ENCODE measurements at places on chromosomes 12 and 14.

GRCh38 chr14:89485264-89485663 is 68.2 kb upstream of the FOXN3 start:
- DNase-seq, result no peak

DNA sequence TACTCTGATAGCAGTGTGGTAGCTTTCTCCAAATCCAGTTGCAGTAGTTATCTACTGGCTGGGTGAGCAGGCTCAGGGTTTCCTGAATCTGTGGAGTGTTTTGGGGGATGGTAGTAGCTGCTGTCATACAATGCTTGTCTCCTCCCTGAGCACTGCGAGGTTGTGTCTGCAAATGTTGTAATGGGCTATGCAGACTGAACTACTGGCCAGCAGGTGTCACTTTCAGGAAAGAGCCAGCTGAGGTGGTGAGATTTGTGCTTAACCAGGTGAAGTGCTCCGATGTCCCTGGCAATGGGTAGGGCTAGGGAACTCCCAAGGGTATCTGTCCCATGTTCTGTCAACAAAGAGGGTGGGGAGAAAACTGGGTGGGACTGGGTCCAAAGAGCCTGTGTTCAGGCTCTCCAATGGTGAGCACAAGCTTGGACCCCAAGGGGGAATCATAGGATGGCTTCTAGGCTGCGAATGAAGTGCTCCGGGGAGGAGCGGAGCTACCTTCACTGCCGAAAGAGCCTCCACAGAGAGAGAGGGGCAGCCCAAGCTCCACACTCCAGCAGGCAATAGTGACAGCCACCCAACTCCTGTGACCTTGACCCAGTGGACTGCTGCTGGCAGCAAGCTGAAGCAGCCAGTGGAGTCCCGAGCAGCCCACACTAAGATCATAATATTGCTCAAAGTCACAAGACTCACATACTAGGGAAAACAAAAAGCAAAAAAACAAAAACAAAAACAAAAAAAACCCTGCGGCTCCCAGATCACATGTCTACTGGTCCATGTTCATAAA is 1324.0 kb upstream of the USP15 start:
- no peak for DNase-seq

DNA sequence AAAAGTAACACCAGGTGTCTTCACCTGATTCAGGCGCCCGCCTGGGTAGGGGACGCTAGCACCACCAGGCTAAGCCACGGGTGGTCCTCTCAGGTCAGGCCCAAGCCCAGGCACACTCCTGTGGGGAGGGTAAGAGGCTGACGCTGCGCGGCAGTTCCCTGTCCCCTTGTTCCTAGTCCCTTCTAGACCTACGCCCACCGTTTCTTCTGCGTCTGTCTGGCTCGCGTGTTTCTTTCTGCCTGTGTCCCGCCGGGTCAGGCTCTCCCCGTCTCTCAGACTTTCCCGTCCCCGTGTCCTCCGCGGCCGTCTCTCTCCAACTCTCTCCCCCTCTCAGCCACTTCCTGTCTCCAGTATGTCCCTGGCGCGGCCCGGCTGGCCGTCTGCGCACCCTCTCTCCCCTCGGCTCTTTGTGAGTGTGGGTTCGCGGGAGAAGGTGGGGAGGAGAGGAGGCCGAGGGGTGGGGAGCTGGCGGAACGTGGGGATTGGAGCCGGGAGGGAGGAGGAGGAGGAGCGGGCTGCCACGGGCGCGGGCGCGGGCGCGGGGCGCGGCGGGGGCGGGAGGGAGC is 3.1 kb upstream of the TNS2 start:
- DNase-seq, result peak; percentile 74

DNA sequence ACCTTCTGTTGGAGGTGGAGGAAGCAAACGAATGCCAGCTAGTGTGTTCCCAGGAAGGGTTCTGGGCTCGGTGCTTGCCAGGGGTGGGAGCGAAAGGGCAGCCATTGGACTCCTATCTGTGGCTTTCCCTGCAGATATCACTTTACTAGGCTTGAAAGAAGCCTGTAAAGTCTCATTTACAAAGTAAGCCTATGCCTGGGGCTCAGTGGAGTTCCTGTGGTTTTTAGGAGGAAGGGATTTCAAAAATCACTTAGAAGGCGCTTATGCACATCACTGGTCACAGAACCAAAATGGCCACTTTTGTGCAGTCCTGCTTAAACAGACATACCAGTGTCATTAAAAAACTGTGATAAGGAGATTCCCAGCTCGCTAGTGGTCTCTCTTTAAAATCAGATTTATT is 22.7 kb downstream of the CLMN start:
- DNase-seq, result no peak

DNA sequence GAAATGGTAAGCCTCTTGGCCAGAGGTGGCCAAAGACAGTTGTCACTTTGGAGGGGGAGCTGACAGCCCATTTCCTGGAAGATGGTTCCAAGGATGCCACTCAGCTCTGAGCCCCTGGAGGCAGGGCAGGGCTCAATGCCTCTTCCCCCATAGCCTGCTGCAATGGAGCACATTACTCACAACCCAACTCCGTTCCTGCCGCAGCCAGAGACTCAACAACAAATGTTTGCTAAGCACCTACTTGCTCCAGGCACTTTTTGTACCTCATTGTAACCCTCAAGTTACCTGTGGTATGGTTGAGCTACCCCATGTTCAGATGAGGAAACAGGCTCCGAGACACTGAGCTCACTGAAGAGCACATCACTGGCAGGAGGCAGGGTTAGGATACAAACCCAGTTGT is 19.5 kb downstream of the IRF2BPL start:
- no peak for DNase-seq

- no peak for DNase-seq
These were observed 1.5 kb downstream of the COPS7A start for GRCh38 chr12:6725350-6725749.

- DNase-seq, result peak; percentile 93
These were observed at the start of gene LRRC23 for GRCh38 chr12:6904280-6905276. LRRC23 (plus strand) TSS chr12:6904822; CDS start chr12:6905634, 812 bp downstream.

DNA sequence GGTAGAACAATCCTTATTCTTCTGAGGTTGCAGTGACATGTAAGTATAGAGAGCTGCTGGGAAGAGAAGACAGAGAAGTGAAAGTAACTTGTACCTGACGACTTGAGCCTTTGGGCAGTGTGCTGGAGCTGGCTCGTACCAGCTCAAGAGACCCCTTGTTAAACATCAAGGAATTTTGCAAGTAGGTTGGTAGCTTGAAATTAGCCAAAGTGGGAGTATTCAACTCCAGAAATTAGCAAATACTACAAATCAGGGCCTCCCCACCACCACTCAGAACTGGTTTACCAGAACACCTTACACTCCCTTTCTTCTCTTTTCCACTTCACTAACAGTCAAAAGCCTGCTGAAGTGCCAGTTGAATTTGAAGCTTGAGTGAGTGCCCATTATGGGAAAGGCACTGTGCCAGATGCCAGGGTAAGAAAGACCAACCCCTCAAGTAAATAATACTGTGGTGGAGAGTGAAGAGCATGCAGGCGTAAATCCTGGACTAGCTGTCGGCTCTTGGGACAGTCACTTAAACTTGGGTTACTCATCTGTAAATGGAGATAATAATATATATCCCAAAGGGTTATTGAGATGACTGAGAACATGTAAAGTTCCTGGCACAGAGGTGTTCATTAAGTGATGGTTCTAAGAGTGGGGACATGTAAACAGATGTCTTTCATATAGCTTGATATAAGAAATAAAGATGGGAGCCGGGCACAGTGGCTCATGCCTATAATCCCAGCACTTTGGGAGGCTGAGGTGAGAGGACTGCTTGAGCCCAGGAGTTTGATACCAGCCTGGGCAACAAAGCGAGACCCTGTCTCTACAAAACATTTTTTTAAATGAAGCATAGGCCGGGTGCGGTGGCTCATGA is 27.0 kb upstream of the EID3 start:
- DNase-seq, result no peak

- no peak for DNase-seq
These were observed 8.6 kb upstream of the HOXC11 start for GRCh38 chr12:53964315-53964713.

- peak; percentile 10 for DNase-seq
These were observed 83.9 kb downstream of the PIK3C2G start for GRCh38 chr12:18345021-18345735.

DNA sequence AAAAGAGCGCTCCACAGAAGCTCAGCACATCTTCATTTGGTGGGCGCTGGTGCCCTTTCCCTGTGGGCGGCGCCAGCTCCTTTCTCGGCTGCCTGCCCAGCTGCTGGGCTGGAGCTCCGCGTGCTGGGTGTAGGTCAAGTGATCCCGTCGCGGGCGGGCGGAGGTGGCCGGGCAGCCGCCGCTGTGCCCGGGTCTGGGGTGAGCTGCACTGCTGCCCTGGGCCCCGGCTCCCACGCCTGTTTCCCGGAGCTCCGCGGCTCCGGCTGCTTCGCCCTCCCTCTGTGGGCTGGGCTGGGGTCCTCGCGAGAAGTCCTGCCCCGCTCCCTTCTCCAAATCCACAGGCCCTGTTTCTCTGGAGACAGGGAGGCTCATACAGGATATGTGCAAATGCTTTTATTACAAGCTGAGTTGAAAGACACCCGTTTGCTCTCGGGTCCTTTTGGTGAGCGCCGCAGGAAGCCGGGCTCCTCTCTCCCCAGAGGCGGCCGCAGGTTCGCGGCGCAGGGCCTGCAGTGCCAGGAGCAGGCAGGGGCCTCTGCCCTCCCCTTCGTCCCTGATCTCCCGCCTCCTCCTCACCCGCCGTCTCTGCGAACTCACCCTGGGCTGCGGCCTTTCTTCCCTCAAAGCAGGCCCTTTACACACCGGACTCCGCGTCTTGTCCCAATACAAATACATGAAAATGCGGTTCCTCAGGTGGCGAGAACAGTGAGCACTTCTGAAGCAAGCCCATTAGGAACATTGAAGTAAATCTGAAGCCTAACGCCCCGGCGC is 67.8 kb upstream of the CAPRIN2 start:
- DNase-seq, result peak; percentile 48

DNA sequence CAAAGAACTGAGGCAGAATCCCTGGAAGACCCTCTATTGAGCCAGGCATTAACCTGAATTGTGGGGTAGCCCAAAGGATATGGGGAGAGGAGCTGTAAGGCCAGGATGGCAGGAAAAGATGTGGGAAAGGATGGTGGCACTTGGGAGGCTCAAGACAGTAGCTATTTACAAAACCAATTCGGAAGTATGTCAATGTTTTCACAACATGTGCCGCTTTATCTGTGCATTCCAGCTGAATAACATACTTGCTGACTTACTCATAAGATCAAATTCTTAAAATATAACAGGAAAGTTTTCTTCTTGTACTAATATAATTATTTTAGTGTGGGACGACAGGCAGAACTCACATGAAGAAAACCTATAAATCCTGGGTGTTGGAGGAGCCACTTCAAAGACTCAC is 10.6 kb downstream of the BBS10 start:
- peak; percentile 45 for DNase-seq

GRCh38 chr14:76762411-76763095 is 1.3 kb downstream of the VASH1 start:
- peak; percentile 24 for DNase-seq

GRCh38 chr12:51864833-51865670 is 16.5 kb upstream of the FIGNL2 start:
- DNase-seq, result peak; percentile 10

DNA sequence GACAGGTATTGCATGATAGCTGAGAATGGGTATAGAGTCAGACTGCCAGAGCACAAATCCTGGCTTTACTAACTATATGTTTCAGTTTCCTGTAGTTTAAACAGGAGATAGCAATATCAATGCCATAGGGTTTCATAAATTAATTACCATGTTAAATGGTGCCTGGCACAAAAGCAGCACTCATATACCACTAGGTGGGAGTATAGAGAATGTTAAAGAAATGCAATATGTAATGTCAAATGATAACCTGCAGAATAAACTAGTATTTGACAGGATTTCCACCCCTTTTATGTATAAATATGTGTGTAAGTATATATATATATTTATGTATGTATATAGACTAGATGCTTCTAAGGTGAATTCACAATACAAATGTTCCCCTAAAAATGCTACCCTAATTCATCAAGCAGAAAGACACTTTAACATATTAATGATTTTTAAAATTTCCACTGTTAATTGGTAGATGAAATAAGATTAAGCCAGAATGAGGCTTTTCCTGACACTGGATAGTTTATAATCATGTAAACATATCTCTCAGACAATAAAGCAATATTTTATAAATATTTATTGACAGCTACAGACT is 8.6 kb downstream of the WDR89 start:
- DNase-seq, result peak; percentile 43

GRCh38 chr14:102910442-102910841 is 12.0 kb upstream of the AMN start:
- no peak for DNase-seq

DNA sequence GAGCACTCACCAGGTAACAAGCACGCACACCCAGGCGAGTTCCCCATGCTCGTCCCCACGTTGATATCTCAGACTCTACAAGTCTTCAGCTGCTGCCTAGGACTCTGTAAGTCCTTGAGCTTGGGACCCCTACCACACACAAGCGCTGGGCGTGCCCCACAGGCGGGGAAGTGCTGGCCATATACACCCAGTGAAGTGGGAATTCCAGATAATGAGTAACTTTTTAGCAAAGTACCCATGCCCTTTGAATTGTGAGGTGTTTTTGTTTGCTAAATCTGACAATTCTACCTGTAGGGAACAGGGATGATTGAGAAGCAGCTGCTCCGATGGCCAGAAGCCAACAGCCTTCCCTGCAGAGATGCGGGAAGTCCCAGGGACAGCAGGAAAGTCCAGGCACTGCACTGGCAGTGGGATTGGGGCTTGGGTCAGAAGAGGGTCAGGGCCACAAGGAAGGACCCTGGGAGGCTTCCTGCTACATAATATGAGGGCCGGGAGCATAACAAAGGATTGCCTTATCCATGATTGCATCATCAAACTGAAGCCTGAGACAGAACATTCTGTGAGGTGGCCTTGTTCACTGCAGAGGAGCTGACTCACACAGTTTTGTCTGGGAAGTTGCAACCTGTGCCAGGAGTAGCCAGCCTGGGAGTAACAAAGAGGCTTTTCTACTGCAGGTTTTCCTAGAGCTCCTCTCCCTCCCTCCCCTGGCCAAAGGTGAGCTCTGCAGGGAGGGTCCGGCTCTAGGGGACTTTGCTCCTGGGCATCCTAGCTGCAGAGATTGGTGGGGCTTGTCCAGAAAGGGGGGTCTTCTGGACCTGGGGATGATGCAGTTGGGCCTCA is 13.2 kb upstream of the SERPINA3 start:
- peak; percentile 99 for DNase-seq

DNA sequence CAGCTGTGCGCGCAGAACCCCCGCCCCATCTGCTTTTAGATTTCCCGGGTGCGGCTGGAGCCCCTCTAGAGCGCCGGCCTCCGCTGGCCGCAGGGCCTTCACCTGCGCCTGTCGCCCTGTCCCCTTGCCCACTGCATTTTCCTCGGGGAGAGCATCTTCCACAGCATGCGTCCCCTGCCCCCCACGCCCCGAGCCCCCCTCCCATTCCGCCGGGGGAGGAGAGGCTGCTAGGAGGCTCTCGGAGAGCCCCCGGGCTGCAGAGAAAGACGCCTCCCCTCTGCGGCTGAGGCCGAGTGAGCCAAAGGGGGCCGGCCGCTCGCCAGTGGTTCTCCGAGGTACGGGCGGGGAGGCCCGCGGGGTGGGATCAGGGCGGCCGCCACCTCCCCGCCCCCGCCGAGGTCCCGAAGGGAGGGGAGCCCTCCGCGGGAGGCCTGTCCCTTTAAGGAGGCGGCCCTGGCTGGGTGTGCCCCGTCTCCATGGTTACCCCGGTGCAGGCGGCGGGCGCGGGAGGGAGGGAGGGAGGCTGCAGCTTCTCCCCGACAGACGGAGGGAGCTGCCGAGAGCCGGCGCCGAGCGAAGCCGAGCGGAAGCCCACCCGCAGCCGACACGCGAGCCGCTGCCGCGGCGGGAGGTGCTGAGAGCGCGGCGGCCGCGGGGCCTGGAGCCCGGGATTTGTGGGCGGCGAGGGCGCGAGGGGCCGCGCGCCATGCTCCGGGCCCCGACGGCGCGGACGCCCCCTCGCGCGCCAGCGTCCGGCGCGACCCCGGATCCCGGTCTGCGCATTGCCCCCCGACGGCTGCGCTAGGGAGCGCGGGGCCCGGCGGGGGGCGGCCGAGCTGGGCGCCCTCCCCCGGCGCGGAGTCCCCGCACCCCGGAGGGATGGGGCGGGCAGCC is at the start of gene KCNH3:
TSS of gene KCNH3 (plus strand) at position 521 of the 894 bp plus-strand sequence. CDS start 387 bp downstream, outside the sequence.
- peak; percentile 38 for DNase-seq
